ENCODE measurements at places on chromosomes 5 and 9.
A peak's percentile ranks its signal among the peaks of the same experiment; 100 is the strongest.

GRCh38 chr9:126457890-126458289, 131.3 kb downstream of the MVB12B start:
- no peak for DNase-seq

DNA sequence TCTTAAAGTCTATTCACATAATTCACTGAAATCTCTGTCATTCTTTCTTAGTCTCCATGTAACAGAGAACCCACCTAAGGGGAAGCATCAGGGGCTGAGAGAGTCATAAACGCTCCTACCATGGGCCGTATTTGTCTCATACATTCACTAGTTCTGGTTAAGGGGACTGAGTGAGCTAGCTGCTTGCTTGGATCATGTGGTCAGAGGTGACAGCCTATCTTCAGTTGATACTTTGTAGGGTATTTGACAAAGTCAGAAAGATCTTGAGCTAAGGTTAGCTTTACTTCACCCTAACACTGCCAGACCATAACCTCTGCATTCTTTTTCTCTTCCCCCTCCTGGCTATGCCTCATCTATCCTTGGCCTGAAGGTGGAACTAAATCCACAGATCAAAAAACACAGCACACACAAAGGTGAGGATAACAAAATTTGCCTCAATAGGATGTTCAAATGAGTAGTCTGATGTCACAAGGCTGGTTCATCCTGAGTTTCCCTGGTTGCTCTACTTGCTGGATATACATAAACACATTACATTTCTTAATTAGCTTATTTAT, 66.5 kb downstream of the MARCHF3 start:
- no peak for DNase-seq

- no peak for DNase-seq
Observed at GRCh38 chr5:178434851-178435250, 155.3 kb downstream of the COL23A1 start.

- DNase-seq: no peak
Observed at GRCh38 chr5:151758141-151758429, 346 bp downstream of the ATOX1 start.

DNA sequence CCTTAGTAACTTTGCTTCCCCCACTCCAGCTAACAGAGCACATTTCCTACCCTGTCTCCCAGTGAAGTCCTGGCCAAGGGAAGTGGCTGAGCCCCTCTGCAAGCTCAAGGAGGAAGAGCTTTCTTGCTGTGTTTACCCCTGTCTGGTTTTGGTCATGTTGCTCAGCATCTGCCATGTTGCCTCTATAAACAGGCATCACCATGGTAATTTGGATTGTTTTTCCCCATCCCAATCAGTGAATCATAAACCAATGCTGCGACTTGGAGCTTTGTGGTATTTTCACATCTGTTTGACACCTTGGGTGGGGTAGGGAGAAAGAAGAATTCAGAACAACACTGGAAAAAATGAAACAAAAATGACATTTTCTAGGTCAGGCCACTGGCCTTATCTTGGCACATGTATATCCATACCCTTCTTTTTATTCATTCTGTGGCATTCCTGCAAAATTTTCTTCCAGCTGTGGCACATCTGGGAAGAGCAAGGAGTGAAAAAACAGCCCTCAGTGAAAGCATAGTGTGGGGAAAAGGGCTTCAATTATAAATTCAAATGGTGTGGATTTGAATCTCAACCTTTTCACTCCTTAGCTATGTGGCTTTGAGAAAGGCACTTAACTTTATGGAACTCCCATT, 42.5 kb downstream of the SLIT3 start:
- DNase-seq: no peak

DNA sequence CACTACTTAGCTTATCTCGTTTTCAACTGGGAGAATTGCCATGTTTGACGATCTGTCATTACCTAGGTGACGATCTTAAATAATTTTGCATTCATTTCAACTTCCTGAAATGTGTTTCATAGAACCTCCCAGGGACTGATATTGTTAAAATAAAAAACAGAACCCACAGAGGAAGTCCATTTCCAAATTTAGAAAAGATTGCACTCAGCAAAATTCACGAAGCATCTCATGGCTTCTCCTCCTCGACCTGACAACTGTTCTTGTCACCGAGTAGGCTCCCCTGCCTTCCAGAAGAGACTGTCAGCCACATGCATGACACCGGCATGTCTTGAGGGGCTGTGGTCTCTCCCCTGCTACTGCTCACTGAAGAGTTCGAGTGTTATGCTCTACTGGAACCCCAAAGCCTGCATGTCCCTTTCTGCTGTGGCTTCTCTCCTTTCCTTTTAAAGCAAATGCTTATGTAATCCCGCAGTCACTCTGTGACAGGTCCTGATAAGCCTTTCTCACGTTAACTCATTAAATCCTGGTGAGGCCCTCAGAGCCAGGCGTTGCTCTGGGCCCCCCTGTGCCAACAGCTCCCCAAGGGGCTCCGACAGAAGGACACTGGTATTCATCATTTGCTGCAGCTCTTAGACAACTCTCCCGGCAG, 26.8 kb upstream of the ANKRD33B start:
- no peak for DNase-seq

- no peak for DNase-seq
Observed at GRCh38 chr5:73918791-73919221, 292.8 kb downstream of the ARHGEF28 start.

DNA sequence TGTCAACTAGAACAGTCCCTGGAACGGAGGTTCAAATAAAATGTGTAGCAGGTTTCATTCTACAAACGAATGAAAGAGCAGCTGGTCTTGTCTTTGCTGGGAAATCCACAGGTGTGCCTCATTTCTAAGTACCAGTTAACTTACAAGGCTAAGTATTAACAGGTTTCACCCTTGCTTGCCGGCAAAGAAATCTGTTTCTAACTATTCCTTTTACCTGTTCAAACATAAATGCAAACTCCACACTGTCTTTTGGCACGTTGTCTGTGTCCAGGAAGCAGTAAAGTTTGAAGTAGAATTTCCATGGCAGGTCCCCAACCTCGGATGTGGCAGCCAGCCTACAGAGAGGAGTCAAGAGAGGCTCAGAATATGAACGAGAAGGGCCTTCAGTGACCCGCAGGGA, 54.4 kb upstream of the RETREG1 start:
- no peak for DNase-seq

DNA sequence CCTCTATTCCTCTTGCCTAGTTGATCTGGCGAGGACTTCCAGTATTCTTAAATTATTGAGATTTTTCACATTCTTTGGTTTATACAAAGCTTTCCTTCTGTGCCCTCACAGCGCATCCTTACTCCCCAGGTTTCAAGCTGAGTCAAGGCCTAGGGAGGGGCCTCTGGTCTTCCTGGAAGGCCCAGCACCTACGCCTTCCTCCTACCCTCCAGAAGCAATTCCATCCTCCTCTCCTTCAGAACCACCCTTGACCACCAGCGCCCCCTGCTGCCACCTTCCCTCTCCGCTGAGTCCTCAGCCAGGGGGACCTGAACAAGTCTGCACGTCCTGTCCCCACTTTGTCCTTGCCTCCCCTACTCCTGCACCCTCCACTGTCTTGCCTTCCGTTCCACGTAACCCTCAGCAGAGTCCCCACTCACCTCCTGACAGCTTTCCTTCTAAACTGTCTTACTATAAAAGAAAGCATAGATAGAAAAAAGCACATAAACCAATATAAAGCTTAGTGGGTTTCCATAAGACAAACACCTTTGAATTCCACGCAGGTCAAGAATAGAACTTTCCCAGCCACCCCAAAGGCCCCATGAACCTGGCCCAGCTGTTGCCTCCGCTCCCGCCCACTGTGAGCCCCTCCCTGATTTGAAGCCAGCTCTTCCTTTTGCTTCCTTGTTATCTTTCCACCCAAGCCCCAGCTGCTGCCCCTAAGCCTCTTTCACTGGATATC, 63.0 kb upstream of the CTSL start:
- DNase-seq: peak; percentile 6

DNA sequence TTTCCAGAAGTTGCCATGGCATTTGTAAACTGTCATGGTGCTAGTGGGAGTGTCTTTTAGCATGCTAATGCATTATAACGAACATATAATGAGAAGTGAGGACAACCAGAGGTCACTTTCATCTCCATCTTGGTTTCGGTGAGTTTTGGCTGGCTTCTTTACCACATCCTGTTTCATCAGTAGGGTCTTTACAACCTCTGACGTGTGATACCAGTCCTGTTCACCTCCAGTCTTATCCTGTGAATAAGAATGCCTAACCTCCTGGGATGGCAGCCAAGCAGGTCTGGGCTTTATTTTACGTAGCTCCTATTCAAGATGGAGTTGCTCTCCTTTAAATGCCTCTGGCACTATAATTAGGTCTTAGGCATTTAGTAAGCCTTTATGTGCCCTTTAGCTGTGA, 20.4 kb upstream of the RFK start:
- no peak for DNase-seq

DNA sequence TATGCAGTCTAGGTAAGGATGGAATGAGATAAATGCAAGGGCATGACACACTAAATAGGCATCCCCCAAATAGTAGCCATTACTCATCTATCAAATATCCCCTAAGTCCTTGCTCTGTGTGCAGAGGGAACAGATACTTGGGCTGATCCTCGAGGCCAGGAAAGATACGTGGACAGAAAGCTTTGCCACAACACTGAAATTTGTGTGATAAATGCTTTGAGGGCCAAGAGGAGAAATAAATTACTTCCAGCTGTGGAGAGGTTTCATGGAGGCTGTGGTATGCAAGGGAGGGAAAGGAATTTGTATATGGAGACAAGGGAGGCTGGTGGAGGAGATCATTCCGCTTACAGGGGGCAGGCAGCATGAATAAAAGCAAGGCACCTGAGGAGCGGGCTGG, 18.5 kb downstream of the ATOX1 start:
- no peak for DNase-seq

DNA sequence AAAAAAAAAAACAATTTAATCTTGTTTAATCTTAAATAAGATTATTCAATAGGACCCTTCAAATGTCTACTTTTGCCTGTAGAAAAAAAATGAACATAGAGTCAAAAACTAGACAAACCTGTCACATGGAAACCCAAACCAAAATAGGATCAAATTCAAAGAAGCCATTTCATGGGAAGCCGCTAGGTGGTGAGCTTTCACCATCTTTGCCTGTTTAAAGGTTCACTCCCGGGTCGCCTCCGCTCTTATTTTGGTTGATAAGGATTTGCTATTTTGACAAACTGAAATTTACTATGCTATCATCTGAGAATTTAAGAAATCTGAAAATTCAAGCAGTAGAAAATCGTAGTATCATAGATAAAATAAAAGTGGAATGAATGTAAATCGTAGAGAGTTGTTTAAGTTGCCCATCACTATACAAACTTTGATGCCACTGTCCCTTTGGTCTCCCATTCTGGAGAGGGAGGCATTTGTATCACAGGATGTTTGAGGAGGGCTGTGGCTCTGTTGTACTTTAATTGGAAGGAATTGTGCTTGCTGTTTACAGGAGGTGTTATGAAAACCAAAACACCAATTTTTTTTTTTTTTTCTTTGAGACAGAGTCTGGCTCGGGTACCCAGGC, 43.5 kb upstream of the DNAH5 start:
- peak; percentile 38 for DNase-seq

DNA sequence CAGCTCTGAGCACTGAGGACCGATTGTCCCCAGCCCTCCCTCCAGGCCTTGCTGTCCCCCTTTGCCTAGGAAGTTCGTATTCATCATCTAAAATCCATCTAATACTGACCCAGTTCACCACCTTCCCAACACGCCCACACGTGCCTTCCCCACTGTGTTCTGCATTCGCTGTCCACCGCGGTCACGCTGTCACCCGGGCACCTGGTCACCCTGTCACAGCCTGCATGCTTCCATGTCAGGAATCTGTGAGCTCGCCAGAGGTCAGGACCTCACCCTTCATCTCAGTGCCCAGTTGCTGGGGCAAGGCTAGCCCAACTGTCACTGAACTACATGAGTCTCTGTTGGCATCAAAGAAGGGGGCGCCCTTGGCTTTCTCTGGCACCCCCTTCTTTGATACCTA, 82.9 kb upstream of the RUFY1 start:
- DNase-seq: no peak

DNA sequence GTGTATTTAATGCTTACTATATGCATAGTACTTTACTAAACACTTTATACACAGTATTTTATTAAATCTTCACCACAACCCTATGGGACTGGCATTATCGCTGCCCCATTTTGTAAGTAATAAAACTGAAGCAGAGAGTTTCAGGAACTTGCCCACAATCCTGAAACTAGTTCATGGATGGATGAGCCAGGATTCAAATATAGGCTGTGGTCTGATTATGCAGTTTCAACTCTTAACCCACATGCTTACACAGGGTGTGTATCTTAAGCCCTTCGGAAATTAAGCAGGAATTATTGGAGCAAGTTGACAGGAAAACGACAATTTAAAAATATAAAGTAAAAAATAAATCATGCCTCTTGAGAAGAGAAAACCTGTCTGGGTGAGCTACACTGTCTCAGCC, 109.0 kb downstream of the ATP10B start:
- no peak for DNase-seq

GRCh38 chr9:17578911-17579793, at the start of gene SH3GL2:
Gene SH3GL2 (plus strand): TSS chr9:17579066.
- peak; percentile 91 for DNase-seq

DNA sequence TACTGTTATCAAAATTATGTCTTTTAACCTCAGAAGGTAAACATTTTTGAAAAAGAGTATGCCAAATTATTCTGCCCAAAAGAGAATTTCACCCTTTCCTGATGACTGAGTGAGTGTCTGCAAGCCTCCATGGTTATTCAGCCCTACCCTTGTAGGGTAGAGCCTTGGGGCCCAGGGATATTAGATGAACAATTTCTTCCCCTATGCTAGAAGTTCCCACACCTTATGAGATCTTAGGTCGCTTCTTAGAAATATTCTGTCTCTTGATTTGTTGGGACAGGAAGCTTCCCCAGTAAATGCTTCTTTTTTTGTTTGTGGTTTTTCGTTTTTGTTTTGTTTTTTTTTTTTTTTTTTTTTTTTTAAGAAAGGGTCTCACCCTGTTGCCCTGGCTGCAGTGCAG, 3.1 kb downstream of the CRB2 start:
- no peak for DNase-seq

DNA sequence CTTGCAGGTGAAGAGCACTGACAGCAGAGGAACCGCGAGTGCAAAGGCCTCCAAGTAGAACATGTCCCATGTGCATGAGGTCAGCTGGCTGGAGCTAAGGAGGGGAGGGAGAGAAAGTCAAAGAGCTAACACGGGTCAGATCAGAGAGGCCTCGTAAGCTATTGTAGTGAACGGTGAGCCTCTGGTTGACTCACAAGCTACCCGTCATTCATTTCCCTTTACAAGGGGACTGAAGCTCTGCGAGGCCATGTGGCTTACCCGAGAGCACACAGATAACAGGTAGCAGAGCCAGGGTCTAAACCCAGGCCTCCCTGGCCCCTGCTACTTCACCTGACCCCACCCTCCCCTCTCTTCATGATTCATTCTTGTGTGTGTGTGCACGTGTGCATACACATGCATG, 152.7 kb upstream of the ADRA1B start:
- no peak for DNase-seq

- no peak for DNase-seq
Observed at GRCh38 chr9:137807721-137808703, 69.6 kb upstream of the CACNA1B start.

DNA sequence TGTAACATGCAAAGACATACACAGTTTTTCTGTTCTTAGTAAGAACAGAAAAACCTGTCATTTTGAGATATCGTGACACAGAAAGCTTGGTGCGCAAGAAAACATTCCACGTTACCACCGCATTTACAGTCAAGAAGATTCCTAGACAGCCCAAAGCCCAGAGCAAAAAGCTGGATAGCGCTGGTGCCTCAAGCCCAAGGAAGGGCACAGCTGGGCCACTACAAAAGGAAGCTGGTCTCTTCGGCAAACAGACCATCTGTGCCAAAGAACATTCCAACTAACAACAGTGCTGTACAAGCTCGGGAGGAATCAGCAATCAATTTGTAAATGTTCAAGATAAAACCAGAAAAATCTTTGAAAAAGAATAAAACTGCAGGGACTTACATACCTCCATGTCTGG, 31.0 kb downstream of the PSMB7 start:
- DNase-seq: no peak

GRCh38 chr9:1337169-1337568, 287.0 kb downstream of the DMRT2 start:
- no peak for DNase-seq
